GM23248 (cell line): ENCODE measurements at places on chromosomes 6 and 20. TPM values are rescaled to one million over a fixed set of nuclear protein-coding genes. Genes with fewer than 3 reads are reported as not detected.

DNA sequence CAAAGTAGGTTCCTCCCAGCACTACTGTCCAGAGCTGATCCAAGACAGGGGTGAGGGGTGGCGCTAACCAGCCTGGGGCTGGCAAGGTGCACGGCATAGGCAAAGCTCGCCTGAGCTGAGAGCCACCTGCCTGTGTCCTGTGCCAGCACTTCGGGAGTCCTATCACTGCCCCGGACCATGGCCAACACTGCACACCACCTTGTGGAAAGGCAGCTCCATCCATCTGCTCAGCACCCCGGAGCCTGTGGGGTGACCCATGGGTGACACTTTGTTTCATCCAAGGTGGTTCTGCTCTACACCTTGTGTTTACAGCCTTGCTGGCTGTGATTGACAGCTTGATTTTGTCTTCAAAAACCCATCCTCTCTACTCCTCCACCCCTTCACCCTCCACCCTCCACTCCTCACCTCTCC, 32.9 kb upstream of the GATA5 start:
- no peak for DNase-seq

- DNase-seq, result peak; percentile 22
Measured at GRCh38 chr6:21438986-21439352, 154.6 kb upstream of the SOX4 start.

DNA sequence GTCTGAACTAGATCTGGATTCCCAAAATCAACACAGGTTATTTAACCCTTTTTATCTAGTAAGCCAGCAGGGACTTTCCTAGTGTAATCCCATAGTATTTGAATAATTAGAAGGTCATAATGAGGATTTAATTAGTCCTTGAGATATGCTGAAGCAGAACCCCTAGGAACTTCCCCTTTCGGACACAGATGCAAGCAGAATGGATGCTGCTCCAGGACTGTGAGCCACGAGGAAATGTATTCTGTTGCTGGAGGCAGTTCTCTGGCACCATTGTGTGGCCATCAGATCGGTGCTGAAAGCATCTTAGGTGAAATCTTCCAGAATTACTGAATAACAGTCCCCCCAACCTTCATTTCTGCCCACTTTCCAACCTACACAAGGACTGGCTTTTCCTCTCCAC, 206.9 kb downstream of the TMEM242 start:
- no peak for DNase-seq

- no peak for DNase-seq
Measured at GRCh38 chr20:32977281-32978008, 26.8 kb downstream of the SUN5 start.

Gene CDSN
- total RNA-seq, result not detected in 2 replicates

Gene KIAA0408
- total RNA-seq, result 1.4 and 3.2 TPM in 2 replicates
